ENCODE measurements at places on chromosomes 16 and 17.

GRCh38 chr17:35185849-35186248 lies 8.3 kb downstream of the SLC35G3 start:
- no peak for DNase-seq

DNA sequence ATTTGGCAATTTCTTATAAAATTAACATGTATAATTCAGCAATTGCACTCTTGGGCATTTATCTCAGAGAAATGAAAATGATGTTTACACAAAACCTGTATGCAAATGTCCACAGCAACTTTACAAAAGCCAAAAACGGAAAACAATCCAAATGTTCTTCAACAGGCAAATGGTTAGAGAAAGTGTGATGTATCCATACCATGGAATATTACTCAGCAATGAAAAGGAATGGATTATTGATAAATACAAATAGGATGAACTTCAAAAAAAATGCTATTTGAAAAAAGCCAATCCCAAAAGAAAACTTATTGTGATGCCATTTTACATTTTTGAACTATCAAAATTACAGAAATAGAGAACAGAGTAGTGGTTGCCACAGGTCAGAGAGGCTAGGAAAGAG lies 37.2 kb upstream of the ABCA10 start:
- no peak for DNase-seq

DNA sequence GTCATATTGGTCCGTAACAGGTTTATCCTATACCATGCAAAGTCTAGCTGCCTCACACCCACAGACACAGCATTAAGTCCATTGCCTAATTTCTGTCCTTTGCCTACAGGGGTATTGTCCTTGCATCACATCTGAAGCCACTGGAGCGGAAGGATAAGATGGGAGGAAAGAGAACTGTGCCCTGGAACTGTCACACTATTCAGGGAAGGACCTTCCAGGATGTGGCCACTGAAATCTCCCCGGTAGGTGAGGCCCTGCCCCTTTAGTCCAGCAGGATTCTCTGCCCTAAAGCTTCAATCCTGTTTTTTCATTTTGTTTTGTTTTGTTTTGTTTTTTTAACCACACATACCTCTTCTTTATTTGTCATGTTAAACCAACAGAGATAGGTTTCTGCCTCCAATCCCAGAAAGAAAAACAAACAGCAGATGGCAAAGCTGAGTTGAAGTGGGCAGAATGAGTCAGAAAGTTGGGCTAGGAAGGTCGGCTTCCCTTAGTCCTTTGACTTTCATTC lies 2.2 kb upstream of the EFTUD2 start:
- no peak for DNase-seq

DNA sequence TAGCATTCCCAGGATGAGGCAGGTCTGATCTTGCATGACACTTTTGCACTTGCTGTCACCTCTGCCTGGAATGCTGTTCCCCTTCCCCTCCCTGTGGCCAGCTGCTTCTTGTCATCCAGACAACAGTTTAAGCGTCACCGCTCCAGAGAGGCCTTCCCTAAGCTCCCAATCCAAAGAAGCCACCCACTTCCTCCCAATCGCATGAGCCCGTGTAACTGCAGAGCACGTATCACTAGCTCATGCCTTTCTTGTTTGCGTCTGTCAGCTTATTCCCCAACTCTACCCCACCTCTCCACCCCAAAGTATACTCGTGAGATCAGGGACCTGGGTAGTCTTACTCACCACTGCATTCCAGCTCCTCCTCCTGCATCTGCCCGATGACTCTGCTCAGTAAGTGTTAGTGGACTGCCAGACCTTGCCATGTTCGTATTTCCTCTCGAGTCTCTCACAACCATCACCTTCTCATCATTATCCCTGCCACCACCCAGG lies 92.8 kb downstream of the GAS7 start:
- no peak for DNase-seq

GRCh38 chr16:10520869-10521578 lies 59.4 kb downstream of the EMP2 start:
- DNase-seq = no peak

DNA sequence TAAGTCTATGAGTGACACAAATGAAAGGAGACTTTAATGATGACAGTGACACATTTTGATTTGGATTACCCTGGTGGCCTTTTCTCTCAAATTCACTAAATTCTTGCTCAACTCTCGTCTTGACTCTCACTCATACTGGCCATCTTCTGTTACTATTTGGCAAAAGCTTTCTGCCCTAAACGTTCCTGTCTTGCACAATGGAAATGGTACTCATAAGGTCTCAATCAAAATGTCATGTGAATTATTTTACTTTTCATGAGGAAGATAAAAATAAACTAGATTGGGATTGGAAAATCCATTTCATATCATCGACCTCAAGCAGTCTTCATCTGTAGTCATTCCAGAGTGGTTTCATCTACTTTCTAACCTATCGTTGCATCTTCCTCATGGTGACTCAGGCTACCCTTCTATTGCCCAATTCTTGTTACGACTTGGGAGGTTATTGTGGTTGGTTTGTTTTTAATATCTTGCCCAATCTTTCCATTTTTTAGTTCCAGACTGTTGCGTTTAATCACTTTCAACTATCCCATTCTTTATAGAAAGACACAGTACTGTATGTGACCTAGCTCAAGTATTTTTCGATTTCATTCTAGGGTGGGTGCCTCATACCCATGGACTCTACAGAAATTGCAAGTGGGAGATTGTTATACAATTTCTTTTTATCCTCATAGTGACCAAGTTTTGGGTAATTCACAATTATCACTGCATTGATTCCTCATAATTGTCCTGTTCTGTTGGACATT lies 317.2 kb upstream of the KCNJ16 start:
- DNase-seq = no peak
